Omental fat pad (tissue), 4 donors: ENCODE measurements at places on chromosomes 11 and 22. TPM values are rescaled to one million over a fixed set of nuclear protein-coding genes. Genes with fewer than 3 reads are reported as not detected.

GRCh38 chr11:38208951-38209350 lies 1610.9 kb upstream of the RAG2 start:
- no peak for DNase-seq

- DNase-seq: no peak
Observed at GRCh38 chr22:45098056-45098455, 65.7 kb upstream of the NUP50 start.

APOL4 gene
- total RNA-seq: 20.4 TPM

C11orf65 gene
- total RNA-seq: 0.28 TPM
